Ecto neural progenitor cell (in vitro differentiated cells): ENCODE measurements at places on chromosomes 5 and 9.

DNA sequence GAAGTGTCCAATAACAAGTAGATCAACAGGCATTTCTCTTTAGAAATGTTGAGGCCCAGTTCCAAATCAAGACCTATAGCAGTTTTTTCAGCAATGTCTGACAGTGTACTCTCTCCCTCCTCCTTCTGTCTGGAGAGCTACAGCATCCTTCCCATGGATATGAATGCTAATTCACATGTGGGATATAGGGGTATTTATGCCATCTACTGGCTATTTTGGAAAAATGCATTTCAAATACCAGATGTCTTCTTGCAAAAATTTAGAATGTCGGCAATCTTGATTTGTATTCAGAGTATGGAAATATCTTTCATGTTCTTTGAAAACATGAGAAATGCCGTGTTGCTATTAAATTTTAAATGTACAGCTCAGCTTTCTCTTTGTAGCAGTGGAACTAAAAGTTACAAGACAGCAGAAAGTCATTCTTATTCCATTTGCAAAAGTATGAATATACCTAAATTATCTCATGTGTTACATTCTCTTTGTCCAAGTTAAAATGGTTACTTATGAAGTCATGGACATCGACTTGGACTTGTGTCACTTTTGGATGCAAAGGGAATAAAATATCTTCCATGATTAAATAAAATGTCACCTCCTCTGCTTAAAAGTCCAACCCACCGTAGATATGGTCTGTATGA lies 647.8 kb downstream of the TAF11L14 start:
- no peak for DNase-seq

DNA sequence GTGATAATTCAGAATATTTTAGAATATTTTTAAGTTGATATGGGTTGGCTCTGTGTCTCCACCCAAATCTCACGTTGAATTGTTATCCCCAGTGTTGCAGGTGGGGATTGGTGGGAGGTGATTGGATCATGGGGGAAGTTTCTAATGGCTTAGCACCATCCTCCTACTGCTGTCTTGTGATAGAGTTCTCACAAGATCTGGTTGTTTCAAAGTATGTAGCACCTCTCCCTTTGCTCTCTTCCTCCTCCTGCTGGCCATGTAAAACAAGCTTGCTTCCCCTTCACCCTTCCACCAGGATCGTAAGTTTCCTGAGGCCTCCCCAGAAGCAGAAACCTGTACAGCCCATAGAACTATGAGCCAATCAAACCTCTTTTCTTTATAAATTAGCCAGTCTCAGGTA lies 214.6 kb upstream of the C9orf72 start:
- no peak for DNase-seq

- DNase-seq: no peak
Measured at GRCh38 chr9:110575945-110576344, 3.6 kb downstream of the SVEP1 start.

DNA sequence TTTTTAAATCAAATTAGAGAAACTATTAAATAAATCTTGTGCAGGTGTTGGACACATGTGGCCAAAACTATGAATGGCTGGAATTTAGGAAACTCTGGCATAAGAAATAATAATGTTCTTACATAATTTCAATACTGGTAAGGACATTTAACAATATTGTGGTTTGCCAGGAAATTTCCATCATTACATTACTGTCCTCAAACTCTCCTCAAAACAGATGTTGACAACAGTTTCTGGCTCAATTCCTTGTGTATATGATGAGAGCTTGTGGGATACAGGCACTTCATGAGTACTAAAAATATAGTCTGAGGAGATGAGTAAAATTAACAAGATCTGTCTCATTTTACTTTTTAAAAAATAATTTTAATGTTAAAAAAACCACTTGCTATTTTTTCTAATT lies 27.9 kb downstream of the MCTP1 start:
- DNase-seq: no peak

GRCh38 chr5:15615859-15616258 lies 115.9 kb downstream of the FBXL7 start:
- DNase-seq: no peak

GRCh38 chr5:143174714-143175398 lies 228.6 kb downstream of the NR3C1 start:
- DNase-seq: no peak

DNA sequence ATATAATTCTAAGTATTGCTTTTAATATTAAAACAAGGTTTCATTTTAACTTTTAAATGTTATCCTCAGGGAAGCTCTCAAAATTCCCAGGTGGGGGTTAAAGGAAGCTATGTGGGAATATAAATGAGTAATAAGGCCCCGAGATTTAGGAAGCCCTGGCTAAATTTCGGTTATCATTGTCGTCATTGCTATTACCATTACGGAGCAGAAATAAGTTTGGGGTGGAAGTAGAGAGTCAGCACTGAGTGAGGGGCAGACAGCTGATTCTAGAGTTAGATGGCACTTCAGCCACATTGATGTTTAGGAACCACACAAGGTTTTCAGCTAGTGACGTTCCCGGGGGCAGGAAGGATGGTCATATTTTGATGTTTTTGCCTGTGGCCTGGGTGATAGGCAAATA lies 74.9 kb downstream of the NREP start:
- no peak for DNase-seq

DNA sequence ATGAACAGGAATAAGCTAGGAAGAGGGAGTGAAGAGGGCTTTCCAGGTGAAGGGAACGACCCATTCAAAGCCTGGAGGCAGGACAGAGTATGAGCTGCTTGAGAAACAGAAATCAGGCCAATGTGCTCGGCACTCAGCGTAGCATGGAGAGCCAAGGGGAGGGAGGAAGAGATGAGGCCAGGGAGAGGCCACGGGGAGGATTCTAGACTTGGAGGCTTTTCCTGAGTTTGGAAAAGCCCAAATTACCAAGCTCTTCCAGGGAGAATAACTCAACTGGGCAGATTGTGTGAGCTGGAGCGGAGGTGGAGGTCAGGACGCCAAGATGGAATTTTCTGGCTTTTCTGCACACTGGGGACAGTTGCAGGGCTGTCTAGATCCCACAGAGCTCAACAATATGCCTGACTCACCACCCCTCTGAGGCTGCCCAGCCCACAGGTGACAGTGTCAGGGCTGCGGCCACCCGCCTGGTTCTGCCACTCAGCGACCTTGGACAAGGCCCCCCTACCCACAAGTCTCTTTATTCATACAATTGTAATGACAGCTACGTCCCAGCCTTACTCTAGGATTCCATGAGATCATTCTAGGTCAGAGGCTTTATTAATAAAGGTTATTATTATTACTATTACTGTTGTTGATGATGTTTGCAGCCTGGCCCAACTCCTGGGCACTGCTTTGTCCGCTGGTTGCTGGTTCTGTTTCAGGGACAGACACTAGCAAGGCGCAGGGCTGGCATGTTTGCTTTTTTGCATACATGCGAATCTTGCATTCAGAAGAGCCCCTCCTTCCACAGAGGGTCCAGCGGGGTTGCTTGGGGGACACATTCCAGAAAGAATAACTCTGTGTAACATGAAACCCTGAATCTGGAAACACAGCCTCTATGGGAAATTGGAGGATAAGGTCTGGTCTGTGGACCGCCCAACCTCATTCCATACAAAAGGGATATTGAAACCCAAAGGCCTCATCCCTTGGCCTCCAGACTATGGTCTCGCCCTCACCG lies 9.4 kb upstream of the LMX1B start:
- DNase-seq: no peak
